Breast epithelium (tissue), 4 donors: ENCODE measurements at places on chromosomes 2 and 18. TPM values are rescaled to one million over a fixed set of nuclear protein-coding genes. Genes with fewer than 3 reads are reported as not detected.

- DNase-seq = no peak
Observed at GRCh38 chr2:163351966-163352365, 383.8 kb downstream of the FIGN start.

DNA sequence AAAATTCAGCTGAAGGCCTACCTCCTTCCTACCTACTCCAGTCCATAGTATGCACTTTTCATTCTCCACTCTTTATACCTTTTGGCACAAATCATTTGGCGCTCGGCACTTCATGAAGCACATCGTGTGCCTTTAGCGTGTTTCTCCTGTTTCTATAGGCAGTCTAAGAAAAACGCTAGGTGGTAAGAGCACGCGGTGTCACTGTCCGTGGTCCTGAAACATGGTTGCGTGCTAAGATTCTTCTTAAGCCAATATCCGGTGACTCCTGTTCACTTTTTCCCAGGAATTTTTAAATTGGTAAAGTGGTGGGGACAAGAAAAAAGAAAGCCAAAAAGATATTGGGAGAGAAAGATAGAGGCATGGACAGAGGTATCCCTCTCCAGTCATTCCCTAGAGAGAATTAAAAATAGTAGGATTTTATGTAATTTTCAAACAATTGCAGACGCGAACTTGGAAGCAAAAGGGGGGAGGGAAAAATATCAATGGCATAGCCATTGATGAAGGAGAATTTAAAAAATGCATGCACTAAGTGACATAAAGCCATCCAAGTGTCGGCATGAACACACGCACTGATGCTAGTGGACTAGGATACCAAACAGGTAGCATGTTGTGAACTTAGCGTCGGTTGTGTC lies 1.4 kb upstream of the CTNNA2 start:
- DNase-seq = no peak

DNA sequence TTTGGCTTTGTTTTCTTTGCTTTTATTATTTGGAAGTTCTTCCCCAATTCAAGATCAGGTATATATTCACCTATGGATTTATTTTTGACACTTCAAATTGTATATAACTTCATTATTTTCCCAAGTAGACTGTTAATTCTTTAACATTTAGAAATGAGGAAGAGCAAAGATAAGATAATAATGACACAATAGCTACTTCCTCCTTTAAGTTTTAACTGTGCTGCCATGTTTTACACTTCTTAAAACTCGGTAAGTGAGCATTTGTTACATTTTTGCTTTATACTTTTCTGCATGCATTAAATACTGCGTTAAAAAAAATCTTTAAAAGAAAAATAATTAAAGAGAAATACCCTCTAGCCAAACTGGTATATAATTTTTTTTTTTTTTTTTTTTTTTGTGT lies 32.5 kb downstream of the SLC66A3 start:
- no peak for DNase-seq

- DNase-seq = no peak
Observed at GRCh38 chr2:195363496-195363895, 293.5 kb upstream of the SLC39A10 start.

GRCh38 chr2:198347349-198347748 lies 543.0 kb downstream of the PLCL1 start:
- no peak for DNase-seq

GRCh38 chr2:178404368-178404767 lies 46.6 kb downstream of the PRKRA start:
- no peak for DNase-seq

DNA sequence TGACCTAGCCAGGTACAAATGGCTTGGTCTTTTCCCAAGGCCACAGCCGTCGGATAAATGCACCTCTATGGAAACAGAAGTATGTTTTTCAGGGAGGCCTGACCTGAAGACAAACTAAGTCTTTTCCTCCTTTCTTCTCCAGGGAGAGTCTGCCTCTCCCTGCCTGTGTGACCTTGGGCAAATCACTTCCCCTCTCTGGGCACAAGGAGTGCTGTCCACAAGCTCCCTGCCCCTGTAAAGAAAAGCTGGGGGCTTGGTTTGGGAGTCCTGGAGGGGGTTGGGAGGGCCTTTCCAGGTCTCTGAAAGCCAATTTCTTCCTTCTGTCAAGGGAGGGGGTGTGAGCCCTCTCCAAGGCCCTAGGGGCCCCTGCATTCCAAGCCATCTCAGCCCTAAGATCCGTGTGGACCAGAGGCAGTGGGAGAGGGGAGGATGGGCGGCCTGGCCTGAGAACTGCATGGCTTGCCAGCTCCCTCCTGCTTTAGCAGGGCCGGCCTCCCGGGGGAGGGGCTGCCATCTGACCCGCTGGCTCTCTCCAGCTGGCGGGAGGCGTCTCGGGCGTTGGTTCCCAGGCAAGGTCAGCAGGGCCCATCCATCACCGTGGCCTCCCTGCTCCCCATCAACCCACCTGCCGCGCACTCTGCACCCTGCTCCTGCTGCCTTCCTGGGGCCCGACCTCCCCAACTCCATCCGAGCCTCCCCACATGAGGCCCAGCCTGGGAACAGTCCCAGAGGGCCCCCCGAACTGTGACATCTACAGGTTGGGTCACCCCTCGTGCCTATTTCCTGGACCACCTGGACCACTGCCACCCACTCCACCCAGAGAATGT lies 61.4 kb downstream of the SMAD7 start:
- DNase-seq = no peak

DNA sequence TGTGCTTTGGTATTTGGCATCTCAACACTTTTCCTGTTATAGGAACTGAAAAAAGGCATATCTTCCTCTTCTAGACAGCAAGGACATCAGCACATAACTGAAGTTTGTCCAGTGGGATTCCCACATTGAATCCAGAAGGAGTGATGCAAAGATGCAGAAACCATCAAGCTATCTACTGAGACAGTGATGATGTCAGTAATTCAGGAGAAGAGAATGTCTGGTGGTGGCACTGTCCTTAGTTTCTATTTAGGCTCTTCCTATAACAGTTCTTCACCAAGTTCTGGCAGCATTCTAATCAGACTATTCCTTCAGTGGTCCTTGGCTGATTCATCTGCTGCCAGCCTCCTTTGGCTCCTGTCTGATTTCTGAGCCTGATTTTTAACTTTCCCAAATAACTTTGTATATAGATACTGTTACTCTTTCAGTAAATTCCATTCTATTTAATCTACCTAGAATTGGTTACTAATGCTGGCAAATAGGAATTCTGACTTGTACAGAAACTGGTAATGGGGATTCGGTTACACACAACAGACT lies 56.6 kb upstream of the AGPS start:
- DNase-seq = no peak

DNA sequence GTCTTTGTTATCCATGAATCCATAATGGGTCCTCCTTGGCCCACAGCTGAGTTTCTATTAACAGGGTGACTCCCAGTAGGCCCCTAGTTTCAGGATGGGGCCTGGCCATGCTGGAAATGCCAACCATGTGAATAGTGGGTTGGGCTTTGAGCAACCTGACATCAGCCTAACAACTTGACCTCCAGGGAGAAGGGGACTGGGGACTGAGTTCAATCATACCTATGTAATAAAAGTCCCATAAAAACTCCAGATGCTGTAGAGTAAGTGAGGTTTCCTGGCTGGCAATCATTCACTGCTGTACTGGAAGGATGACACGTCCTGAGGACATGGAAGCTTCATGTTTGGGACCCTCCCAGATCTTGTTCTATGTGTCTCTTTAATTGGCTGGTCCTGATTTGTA lies 7.9 kb downstream of the REV1 start:
- no peak for DNase-seq

- no peak for DNase-seq
Observed at GRCh38 chr2:1638281-1638860, 105.9 kb downstream of the PXDN start.

GRCh38 chr18:25307192-25307591 lies 44.8 kb downstream of the ZNF521 start:
- no peak for DNase-seq

DNA sequence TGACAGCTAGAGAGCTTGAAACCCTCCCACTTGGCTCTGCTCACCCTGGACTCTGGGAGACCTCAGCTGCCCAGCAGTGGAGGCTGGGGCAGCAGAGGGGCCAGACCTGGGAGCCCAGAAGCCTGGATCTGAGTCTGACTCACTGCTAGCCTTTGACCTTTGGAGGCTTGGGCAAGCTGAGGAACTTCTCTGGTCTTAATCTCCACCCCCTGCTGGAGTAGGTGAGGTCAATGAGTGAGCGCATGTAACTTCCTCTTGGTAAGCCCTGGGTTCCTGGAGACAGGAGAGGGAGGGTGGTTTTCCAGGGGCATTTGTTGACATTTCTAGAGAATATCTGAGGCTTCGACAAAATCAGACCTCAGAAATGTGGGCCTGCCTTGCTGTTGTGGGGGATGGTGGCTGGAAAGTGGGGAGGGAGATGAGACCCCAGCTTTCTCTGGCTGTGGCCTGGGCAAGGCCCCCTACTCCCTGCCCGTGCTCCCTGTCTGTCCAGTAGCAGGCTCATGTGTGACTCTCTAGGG lies 73.0 kb upstream of the YWHAQ start:
- no peak for DNase-seq

- DNase-seq = no peak
Observed at GRCh38 chr18:40698129-40698528, 1256.9 kb upstream of the PIK3C3 start.

DNA sequence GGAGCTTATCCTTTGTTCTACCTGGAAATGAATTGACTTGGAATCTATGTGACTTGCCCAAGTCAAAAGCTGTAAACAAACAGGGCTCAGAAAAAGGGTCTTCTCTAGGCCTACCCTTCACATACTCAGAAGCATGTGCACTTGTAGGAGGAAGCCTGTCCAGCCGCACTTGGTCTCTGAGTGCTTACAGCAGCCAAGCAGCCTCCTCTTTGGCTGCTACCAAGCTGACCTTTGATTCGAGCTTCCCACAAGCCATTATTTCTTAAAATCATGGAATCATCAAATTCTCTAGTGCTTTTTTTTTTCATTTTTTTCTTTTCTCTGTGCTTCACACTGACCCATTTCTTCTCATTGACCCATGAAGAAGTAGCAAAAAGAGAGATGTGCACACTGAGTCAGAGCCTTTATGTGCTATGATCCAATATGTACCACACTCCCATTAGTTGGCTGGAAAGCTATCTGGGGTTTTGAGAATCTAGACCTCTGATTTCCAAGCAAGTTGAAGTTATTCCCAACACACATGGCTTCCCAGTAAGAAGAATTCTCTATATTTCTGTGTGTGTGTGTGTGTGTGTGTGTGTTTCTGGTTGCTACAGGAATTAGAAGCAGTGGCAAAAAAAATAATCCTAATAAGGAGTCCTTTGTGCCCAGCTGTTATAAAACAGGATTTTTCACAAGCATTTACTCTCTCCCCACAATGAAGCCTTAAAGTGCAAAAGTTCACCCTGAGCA lies 550.3 kb upstream of the TNP1 start:
- no peak for DNase-seq

DNA sequence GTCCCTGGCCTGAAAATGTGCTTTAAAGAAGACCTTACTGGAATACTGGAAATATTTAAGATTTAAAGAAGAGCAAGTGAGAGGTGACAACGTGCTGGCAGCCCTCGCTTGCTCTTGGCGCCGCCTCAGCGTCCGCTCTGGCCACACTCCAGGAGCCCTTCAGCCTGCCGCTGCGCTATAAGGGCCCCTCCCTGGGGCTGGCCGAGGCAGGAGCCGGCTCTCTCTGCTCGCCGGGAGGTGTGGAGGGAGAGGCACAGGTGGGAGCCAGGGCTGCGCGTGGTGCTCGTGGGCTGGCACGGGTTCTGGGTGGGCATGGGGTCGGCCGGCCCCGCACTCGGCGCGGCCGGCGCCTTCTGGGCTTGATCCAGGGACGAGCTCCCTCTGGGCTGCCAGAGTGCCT lies 2.9 kb upstream of the COQ10B start:
- DNase-seq = no peak

DNA sequence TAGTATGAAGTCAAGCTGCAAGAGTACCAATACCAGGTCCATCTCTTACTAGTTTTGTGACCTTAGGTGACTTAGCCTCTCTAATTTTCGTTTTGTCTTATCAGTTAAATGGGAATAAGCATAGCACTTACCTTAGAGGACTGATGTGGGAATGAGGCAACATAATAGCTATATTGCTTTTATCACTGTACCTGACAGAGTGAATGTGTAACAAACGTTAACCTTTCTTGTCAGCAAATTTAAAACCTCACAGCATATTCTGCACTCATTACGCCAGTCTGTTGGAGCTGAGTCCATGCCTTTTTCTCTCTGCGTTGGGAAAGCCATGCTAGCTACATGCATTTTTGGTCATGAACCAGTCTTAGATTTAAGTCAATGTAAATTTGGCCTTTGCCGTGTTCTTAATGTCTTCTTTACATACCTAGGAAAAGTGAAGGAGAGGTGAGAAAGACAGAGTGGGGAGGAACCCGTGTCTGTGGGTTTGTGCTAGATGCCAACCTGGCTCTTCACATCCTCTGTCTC lies at the start of gene IL36B:
Gene IL36B, minus strand, starts transcription at position 472 of the 522 bp plus-strand sequence.
- no peak for DNase-seq

- no peak for DNase-seq
Observed at GRCh38 chr2:119736021-119736420, 23.7 kb upstream of the PTPN4 start.

- DNase-seq = no peak
Observed at GRCh38 chr18:55503167-55503820, 84.7 kb downstream of the TCF4 start.

DNA sequence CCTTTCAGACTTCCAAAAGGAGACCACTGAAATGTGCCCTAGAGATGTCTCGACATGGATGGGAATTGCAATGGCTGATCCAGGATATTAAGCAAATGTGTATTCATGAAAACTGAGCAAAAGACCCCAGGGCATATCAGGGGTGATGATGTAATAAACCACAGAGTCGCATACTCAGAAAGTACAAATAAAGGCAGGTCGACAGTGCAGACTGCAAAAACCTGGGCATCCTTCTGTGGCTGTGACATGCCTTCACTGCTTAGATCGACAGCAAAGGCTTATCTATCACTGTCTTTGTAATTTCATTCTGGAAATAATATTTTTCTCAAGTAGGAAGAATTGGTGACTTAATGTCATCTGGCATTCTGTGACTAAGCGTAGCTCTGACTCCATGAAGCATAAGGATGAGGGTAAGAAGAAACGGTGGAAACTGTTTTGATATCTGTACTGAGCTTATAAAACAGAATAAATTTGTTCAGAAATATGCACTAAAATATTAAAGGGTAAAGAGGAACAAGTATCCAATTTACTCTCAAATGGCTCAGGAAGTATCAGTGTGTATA lies 115.6 kb upstream of the NRP2 start:
- DNase-seq = no peak

DCC gene
- total RNA-seq = 1.6 TPM

CDH7 gene
- total RNA-seq = 0.16 TPM

SS18 gene
- total RNA-seq = 205 TPM

OXER1 gene
- 0.80 TPM for total RNA-seq

FRZB gene
- total RNA-seq = 12.0 TPM

RTKN gene
- total RNA-seq = 36.7 TPM

PKDCC gene
- 95.4 TPM for total RNA-seq
